NT2/D1 (cell line): ENCODE measurements at places on chromosomes 3 and 15.

DNA sequence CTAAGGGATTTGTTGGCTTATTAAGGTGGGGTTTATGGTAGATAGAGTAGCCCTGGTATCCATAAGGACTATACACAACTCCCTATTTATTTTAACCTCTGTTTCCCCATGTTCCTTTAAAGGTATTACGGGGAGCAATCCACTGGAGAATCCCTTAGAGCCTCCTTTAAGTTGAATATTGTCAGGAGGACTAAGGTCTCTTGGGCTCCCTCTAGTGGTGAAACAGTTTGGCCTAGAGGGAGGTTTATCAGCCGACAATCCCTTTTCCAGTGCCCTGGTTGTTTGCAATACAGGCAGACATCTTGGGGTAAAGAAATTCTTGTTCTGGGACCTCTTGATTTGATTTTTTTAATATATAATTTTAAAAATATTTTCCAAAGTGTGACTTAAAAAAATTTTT lies 12.9 kb downstream of the OPA1 start:
- peak; percentile 60 for DNase-seq

DNA sequence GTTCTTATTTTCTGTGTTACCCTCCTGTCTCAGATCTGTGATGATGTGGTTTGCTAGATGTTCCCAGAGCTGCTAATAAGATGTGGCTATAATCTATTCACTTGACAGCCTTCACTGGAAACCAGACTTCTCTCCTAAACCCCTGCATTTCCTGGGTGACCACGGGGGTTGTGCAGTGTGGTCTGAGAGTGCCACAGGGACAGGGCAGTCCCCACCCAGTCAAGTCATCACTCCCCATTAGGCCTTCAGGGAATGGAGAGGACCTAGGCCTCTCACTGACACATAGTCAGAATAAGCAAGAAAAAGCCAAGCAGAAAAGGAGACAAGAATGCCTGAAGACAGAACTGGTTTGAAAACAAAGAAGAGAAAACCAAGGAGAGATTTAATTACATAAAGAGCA lies 58.3 kb downstream of the GJD2 start:
- DNase-seq: no peak

GRCh38 chr3:107401301-107401700 lies 24.1 kb downstream of the CCDC54 start:
- no peak for DNase-seq

- no peak for DNase-seq
These were observed 94.2 kb upstream of the ACP3 start for GRCh38 chr3:132222868-132223538.

- DNase-seq: no peak
These were observed 81.5 kb downstream of the CSNK1G1 start for GRCh38 chr15:64274341-64274950.
